ENCODE measurements at places on chromosomes 13 and 19. TPM values are rescaled to one million over a fixed set of nuclear protein-coding genes. Genes with fewer than 3 reads are reported as not detected.

GRCh38 chr19:4365341-4365740, 22.0 kb downstream of the MPND start:
- DNase-seq: no peak

DNA sequence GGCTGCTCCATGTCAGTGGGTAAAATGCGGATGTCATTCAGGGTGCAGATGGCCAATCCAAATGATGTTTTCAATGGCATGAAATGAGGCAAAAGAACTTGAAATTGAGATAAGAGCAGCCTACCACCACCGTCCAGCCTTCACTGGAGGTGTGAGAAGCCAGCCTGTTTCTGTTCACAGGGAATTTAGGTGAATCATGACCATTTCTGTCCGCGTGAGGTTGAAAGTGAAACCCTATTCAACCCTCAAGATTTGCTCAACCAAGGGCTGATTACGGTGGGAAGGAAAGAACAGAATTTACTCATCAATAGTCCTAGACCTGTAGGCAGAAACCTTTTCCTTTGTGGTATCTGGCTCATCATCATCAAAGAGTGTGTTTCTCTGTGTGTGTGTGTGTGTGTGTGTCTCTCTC, 370.7 kb downstream of the COG6 start:
- peak; percentile 68 for DNase-seq

- DNase-seq: peak; percentile 47
Observed at GRCh38 chr19:19642506-19643157, 825 bp downstream of the GMIP start.

- DNase-seq: no peak
Observed at GRCh38 chr19:45254044-45254531, 3.0 kb downstream of the MARK4 start.

DNA sequence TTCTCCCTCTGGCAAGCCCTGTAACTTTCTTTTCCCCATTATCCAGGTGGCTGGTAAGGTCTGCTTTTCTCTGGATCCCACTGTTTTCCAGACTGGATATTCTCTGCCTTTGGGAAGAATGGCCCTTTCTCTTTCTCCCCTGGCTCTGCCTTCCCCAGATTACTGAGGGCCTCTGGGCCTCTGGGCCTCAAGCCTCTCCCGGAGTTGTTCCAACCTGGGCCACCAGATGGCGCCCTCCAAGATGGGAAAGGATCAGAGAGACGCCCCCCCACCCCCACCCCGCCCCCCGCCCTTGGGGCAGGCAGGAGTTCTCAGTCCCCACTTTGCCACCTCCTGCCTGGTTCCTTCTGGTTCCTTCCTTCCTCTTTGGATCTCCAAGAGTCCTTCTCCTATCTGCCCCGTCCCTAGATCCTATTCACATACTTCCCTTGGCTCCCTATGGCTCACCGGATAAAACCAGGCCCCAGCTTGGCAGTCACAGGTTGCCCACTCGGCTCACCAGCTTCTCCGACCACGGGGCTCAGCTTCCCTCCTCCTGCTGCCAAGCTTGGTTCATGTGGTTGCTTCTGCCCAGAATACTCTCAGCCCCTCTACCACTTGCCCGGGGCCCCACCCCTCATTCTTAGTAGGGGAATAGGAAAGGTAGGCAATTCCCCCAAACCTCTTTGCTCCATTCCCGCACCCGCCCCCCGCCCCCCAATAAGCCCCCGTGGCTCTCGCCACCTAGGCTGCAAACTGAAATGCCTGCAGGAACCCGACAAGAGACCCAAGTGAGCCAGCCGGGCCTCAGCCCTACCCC, 13.1 kb downstream of the EPS8L1 start:
- peak; percentile 79 for DNase-seq

- DNase-seq: no peak
Observed at GRCh38 chr13:98780451-98780850, 28.0 kb upstream of the SLC15A1 start.

GRCh38 chr13:36417331-36417730, 15.0 kb upstream of the CCNA1 start:
- no peak for DNase-seq

DNA sequence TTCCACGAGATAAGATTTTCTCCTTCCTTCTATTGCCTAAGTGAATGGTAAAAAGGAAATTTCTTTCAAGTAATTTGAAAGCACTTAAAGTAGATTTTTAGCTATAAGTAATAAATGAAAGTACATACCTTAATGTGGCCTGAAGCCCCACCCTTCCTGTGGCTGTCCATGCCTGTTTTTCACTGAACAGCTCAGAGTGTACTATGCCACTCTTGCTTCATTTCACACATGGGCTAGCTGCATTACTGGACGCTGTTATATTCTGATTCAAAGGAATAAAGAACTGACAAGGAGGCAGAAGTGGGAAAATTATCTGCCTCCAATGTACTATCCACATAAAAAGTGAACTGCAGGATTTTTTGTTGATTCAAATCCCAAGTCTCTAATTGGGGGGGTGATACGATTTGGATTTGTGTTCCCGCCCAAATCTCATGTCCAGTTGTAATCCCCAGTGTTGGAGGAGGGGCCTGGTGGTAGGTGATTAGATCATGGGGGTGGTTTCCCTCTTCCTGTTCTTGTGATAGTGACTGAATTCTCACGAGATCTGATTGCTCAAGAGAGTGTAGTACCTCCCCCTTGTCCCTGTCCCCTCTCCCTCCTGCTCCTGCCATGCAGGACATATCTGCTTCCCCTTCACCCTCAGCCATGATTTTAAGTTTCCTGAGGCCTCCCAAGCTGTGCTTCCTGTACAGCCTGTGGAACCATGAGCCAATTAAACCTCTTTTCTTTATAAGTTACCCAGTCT, 154.7 kb upstream of the SGCG start:
- no peak for DNase-seq

DNA sequence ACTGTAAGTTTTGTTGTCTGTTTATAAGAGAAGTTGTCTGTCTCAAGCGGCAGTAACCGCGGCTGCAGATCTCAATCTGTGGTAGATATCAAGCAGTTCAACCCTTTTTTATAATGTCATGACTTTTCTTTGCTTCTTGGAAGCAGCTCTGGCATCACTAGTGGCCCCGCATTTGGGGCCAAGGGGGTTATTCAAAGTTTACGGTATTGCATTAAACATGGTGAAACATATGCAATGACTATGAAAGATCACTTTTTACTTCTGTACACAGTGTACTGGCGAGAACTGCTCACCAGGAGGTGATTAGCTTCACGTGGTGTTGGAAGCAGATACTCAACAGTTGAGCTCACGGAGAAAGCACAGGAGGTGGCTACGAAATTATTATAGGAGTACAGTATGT, 4.6 kb upstream of the FFAR3 start:
- DNase-seq: no peak

GRCh38 chr13:108933061-108933460, 303.6 kb downstream of the MYO16 start:
- DNase-seq: no peak

- DNase-seq: no peak
Observed at GRCh38 chr19:54247106-54247930, 4.7 kb upstream of the LILRA6 start.

- no peak for DNase-seq
Observed at GRCh38 chr19:31604493-31605040, 255.3 kb upstream of the TSHZ3 start.

GRCh38 chr13:51291341-51291740, 48.1 kb upstream of the SERPINE3 start:
- DNase-seq: no peak

DNA sequence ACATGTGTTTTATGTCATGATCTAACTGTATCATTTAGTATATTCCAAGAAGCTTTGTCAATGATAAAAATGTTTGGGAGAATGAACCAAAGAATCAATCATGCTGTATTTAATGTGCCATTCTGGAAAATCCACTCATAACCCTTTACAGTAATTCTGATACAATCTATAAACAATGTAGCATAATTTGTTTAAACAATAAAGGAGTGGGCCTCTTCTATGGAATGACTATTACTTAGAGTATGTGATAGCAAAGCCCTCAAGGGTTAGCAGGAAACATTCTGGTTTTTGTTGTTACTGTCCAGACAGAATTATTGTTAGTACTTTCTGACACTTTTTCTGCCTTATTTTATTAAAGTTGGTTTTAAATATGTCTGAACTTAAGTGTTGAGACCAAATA, 1073.1 kb downstream of the SLITRK5 start:
- no peak for DNase-seq

Gene RASAL3
- 174 TPM for total RNA-seq

Gene ZNF492
- total RNA-seq: 1.1 TPM

Gene CLEC11A
- total RNA-seq: 0.43 TPM

All from activated CD4-positive, alpha-beta memory T cell treated with anti-CD3 and anti-CD28 coated beads, Interleukin-2, amount 10 ng/mL, durations not matched to agents 7 days and 5 days (primary cell).